Stimulated activated CD4-positive, alpha-beta T cell treated with anti-CD3 and anti-CD28 coated beads, Interleukin-1b, Interleukin-23, amount 100 ng/mL, for 4 hours (primary cell): ENCODE measurements at places on chromosomes 2 and 18.

- no peak for DNase-seq
These were observed 65.9 kb downstream of the TMEM247 start for GRCh38 chr2:46545015-46545839.

DNA sequence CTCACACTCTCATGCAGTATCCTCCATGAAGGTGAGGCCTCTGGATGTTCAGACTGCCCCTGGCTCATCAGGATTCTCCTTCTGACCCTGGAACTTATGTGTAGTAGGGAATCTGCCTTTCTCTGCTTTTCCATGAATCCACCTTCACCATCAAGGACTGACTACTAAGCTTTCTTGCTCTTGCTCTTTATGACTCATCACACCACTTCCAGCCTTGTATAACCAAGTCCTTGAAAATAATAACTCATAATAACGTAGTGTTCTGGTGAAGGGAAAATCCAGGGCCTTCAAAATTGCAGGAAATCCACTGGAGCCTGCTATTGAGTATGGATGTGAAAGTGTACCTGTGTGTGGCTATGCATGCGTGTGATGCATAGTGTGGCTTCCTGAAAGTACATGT is 11.3 kb upstream of the KCNS3 start:
- DNase-seq = no peak

GRCh38 chr18:36635414-36636096 is 193.2 kb downstream of the TPGS2 start:
- no peak for DNase-seq

- DNase-seq = no peak
These were observed 156.6 kb downstream of the TXNL1 start for GRCh38 chr18:56481751-56482150.

DNA sequence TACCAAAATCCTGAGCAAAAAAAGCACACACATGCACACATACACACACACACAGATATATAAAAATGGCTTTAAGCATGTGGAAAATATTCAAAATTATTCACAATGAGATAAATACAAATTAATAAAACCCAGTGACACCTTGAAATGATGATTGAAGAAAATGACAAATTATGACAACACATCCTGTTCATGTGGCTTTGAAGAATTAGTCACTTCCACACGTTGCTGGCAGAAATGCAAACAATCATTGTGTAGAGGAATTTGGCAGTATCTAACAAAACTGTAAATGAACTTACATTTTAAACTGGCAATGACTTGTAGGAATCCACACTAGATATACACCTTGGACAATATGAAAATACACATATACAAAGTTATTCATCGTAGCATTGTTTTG is 95.8 kb upstream of the RGPD4 start:
- DNase-seq = no peak

DNA sequence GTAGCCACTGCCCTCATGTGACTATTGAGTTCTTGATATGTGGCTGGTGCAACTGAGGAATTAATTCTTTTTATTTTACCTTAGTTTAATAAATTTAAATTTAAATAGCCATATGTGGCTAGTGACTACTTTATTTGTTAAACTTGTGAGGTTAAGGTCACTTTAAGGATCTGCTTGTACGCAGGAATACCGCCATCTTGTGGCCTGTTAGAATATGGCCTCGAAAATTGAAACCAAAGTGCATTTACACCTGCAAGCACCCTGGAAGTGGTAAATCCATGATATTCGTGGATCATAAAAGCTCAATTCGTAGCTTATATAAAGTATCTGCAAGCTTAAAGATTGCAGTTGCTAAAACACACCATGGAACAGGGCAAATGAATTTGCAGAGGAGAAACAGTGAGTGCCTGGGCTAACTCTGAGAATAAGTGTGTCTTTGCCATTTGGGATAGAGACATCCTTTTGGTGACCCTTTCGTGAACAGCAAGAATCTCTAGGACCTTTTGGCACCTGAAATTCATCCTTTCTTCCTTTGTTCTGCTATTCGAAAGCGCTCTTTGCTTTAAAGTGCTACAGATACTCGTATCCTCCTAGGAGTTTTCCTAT is 59.9 kb upstream of the REG3A start:
- no peak for DNase-seq

DNA sequence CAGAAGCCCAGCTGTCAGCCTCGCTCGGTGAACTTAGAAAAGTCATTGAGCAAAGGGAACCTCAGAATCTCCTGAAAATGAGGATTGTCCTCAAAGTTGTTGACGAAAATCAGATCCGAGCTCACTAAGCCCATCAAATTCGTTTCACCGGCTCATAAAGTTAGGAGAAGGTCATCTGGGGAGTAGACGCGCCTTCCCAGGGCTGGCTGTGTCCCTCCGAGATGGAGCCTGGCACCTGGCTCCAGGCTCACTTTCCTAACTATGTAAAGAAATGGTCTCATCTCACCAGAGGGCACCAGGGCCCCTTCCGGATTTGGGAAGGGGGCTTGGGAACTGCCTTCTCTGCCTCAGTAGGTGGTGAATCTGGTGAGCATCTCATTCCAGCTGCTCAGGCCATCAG is 145.5 kb downstream of the PXDN start:
- no peak for DNase-seq

GRCh38 chr2:47056868-47057686 is 98.0 kb downstream of the STPG4 start:
- DNase-seq = no peak

GRCh38 chr2:84175970-84176369 is 283.1 kb downstream of the SUCLG1 start:
- no peak for DNase-seq

- DNase-seq = no peak
These were observed 168.7 kb downstream of the ANKRD44 start for GRCh38 chr2:197141702-197142473.

DNA sequence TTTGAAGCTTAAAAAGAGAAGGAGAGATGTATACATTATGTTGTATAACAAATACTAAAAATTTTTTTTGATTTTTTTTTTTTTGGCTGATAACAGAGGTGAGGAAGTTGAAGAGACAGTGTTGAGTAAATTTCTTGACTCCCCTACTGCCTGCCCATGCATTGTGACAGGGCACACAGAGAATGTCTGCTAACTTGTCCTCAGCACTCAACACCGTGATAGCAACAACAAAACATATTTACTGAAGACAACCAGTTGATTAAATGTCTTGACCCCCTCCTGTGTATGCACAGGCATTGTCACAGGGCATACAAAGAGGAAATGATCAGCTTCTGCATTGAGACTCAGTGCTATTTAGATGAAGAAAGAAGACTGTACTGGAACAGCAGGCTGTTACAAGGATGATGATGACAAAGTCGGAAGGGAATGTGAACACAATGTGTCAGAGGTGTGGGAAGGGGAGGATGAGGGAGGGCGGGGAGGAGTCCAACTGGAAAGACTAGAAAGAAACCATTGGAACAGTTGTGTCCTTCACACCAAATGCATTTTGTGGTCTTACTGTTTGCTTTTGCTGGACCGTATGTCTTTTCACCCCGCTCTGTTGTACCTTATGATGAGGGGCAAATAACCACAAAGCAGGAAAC is 89.5 kb downstream of the CERS6 start:
- DNase-seq = no peak

GRCh38 chr2:149765636-149766035 is 178.1 kb upstream of the MMADHC start:
- DNase-seq = no peak

DNA sequence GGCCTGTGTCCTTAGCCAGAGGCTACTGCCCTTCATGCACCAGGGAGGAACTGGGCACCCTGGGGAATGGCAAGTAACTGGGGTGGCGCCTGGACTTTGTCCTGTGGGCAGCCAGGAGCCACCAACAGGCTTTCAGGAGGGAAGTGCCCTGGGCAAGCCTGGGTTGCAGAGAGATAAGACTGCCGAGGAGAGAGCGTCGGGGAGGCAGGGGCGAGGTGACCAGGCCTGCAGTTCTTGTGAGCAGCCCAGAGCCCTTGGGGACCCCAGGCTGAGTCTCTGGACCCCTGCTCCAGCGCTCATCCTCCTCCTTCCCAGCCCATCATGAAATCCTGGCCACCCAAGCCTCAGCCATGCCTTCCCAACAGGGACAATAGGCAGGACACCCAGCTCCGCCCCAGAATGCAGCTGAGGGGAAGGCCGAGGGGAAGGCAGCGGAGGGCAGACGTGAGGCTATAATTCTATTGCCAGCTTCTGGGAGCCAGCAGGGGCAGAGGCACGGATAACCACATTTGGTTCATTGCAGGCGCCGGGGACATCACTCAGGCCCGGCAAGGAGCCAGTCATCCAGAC is 25.1 kb downstream of the ADRA2B start:
- no peak for DNase-seq

DNA sequence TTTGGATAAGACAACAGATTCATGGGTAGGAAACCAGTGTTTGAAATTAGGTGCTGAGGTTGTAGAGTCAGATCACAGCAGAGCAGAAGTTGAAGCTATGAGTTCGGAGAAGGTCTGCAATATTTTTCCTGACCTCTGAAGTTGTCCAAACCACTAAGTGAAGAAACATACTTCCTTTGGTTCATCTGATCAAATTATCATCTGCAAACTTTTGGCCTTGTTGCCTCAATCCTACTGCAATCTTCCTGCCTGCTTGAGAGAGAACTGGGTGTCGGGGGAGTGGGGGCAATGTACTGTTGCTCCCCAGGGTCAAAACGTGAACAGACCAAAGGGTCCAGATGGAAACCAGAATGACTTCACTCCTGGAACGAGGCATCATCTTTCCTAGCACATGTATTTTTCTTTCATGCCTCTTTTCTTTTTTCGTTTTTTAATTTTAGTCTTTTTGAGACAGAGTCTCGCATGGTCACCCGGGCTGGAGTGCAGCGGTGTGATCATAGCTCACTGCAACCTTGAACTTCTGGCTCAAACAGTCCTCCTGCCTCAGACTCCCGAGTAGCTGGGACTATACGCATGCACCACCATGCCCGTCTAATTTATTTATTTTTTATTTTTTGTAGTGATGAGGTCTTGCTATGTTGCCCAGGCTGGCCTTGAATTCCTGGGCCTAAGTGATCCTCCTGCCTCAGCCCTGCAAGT is 42.7 kb downstream of the RAB31 start:
- DNase-seq = no peak

- no peak for DNase-seq
These were observed 48.7 kb downstream of the MFSD6 start for GRCh38 chr2:190456833-190457232.

DNA sequence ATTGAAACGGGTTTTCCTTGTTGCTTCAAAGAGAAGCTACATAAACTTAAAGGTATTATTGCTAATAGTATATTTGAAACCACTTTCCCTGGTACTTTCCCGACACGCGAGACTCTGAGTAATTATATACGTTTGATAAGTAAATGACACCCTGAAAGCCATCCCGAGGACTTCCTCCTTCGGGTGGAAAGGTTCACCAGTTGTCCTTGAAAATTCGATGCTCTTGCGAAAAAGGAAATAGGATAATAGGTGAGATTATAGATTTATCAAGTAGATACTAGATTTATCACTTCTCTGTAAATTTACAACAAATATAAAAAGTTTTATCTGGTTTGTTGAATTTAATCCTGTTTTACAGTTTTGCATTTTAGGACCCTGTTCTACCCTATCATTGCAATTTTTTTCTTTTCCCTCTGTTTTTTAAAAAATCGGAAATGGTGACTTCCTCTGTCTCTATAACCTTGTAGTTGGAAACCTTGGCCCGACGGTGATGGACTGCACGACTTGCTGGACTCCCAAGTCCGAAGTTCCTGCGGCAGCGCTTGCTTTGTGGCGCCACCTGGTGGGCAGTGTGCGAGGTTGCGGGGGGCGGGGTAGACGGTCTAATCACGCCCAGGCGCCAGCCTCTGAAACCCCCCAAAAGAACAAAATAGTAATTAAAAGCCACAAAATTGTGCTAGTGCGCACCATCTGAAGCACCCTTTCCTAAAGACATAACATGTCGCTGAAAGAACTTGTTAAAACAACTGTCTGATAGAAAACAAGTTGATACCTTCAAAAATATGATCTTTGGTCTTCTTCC is 972 bp upstream of the DLX2 start:
- DNase-seq = peak; percentile 59

DNA sequence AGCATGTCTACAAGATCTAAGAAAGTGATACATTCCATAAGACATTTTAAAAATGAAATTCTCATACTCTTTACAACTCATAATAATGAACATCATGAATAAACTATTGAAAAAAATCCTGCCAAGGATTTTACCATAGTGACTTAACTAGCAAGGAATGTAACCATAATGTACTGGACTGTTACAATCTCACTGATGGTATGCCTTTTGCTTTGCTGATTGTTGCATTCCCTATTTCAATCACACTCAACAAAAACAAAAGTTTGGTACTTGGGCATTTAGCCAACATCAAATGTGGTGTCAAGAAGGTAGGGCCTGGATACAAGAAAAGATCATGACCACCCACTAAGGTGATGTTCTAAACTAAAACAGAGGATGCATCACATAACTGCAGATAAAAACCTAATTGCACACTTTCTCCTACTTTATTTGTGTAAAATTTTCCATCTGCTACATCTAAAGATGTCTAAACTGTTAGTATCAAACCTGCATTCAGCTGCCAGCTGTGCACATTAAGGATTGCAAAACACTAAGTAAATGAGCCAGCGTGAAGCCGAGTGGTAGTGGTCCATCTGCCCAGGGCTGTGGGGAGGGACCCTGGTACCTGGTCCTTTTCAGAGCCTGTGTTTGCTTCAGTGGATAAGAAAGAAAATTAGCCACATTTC is 564.4 kb downstream of the ZEB2 start:
- DNase-seq = no peak

GRCh38 chr2:237491515-237492118 is 4.6 kb downstream of the MLPH start:
- no peak for DNase-seq

DNA sequence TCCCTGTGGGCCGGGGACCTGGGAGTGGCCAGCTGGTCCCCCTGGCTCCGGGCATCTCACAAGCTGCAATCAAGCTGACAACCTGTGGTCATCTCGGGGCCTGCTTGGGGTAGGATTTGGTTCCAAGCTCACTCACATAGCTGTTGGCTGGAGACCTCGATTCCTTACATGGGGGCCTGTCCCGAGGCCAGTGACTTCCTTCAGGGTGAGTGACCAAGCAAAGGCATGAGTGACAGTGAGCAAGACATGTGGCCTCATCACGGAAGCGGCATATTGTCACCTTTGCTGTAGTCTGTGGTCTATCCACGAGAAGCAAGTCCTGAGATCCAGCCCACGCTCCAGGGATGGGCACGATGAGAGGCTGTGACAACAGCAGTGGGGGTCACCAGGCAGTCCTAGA is 131.4 kb upstream of the ID2 start:
- DNase-seq = no peak

- DNase-seq = no peak
These were observed 319.8 kb downstream of the CTNNA2 start for GRCh38 chr2:79832511-79833234.

GRCh38 chr2:12192762-12193161 is 446.3 kb downstream of the LPIN1 start:
- DNase-seq = no peak

- DNase-seq = no peak
These were observed 135.3 kb upstream of the SLC1A4 start for GRCh38 chr2:64853894-64854293.

GRCh38 chr18:22912149-22912548 is 21.0 kb upstream of the RBBP8 start:
- DNase-seq = no peak

GRCh38 chr18:48750485-48751175 is 200.1 kb downstream of the SMAD7 start:
- no peak for DNase-seq

GRCh38 chr2:2904721-2905350 is 472.8 kb downstream of the EIPR1 start:
- DNase-seq = no peak
